Gastroesophageal sphincter (tissue), 4 donors: ENCODE measurements at places on chromosomes 5 and 9. TPM values are rescaled to one million over a fixed set of nuclear protein-coding genes. Genes with fewer than 3 reads are reported as not detected.
A peak's percentile ranks its signal among the peaks of the same experiment; 100 is the strongest.

DNA sequence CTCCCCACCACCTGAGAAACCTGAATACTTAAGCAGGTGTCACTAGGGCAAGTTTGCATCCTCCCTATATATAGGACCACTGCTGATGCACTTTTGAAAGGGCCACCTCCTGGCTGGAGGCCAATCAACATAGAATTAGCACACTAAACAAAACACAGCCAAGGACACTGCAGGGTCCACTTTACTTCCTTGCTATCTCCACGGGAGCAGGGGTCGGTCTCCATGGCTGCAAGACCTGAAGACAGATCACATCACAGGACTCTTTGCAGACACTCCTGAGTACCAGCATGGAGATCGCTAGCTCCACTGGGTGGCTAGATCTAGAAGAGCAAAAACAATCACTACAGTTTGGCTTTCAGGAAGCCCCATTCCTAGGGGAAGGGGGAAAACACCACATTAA lies 72.3 kb downstream of the C9orf153 start:
- no peaks in the 10 kb centered on the region for H3K36me3 ChIP-seq
- H3K27me3 ChIP-seq, result no peaks in the 10 kb centered on the region
- no peak for ATAC-seq
- H3K4me3 ChIP-seq, result no peak overlapping the region

DNA sequence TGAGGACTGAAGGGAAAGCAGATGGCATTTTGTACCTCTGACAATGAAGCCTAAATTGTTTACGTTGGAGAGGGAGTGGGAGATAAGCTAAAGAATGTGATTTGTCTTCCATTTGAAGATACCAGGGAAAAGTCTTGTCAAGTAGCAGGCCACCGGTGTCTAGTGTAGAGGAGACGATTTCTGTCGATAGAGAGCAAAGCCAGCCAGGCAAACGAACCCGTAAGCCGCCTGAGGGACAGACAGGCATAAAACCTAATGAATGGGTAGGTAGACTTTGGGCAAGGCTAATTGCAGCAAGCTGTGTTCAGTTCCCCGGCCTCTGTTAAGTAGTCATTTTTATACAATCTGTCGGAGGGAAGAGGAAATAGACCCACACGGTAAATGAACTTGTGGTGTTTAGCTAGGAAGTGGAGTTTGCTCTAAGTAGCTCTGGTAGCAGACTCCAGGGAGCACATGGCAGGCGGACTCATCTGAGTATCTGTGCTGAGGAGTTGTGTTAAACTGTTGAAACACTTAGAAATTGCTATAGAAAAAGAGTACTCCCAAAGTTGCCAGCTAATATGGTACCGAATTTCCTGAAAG lies 28.8 kb downstream of the SMARCA2 start:
- no peaks in the 10 kb centered on the region for H3K27me3 ChIP-seq
- H3K4me3 ChIP-seq, result no peak overlapping the region
- H3K27ac ChIP-seq, result no peak overlapping the region
- no peaks in the 10 kb centered on the region for H3K4me1 ChIP-seq
- peaks cover 46% of the 10 kb centered on the region for H3K36me3 ChIP-seq

- H3K27me3 ChIP-seq, result no peaks in the 10 kb centered on the region
- no peaks in the 10 kb centered on the region for H3K4me1 ChIP-seq
- no peak for ATAC-seq
- no peak overlapping the region for H3K27ac ChIP-seq
Observed at GRCh38 chr9:71763832-71764231, 4.5 kb downstream of the CEMIP2 start.

DNA sequence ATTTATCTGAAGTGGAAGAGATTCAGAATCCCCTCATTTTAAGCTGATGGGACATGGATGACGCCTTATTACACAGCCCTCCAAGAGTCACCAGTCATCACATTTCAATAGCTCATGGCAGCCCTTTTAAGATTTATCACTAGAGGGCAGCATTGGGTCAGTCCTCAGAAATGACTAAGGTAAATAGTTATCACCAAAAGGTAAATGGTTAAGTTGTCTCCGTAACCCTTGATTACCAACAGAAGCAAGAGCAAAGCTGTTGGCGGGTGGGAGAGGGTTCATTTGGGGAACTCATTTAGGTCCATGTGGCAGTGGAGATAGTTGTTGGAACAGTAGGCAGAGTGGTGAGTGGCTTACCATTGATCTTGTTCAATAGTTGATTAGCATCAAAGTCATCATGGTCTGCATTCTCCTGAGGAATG lies 12.0 kb upstream of the C9 start:
- no peak overlapping the region for H3K27ac ChIP-seq
- H3K36me3 ChIP-seq, result no peaks in the 10 kb centered on the region
- H3K27me3 ChIP-seq, result no peaks in the 10 kb centered on the region
- H3K4me1 ChIP-seq, result no peaks in the 10 kb centered on the region
- ATAC-seq, result peak; percentile 51

GRCh38 chr9:91914937-91915336 lies 35.1 kb downstream of the ROR2 start:
- no peaks in the 10 kb centered on the region for H3K36me3 ChIP-seq
- no peak overlapping the region for H3K4me3 ChIP-seq
- H3K27me3 ChIP-seq, result no peaks in the 10 kb centered on the region
- no peak overlapping the region for H3K27ac ChIP-seq
- ATAC-seq, result no peak

GRCh38 chr5:116702776-116703175 lies 128.2 kb upstream of the SEMA6A start:
- no peak for ATAC-seq
- no peaks in the 10 kb centered on the region for H3K36me3 ChIP-seq
- no peaks in the 10 kb centered on the region for H3K4me1 ChIP-seq

Gene NPR3
- total RNA-seq, result 1.6 TPM

DNA sequence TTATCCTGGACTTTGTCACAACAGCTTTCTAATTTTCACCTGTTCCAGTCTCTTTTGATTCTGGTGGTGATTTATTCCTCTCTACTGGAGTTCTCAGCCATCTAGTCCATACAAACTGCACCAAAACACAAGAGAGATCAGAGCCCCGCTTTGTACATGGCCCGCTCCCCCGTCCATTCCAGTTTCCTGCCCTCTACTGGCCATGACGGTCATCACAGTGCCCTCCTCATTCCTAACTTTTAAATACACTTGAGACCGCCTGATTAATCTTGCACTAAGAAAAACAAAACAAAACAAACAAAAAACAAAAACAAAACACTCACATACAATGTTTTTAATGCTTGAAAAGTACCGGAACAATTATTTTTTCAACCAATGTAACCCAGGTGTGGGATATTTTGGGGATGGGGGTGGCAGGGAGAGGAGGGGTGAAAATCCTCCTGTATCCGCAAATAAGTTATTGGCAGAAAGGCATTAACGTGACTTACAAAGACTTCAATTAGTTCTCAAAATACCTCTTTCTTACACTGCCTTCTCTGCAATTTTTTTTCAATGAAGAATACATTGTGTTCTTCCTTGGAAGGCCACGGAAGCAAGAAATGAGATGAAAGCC lies 84.8 kb upstream of the PAM start:
- no peaks in the 10 kb centered on the region for H3K4me1 ChIP-seq
- no peak for ATAC-seq

DNA sequence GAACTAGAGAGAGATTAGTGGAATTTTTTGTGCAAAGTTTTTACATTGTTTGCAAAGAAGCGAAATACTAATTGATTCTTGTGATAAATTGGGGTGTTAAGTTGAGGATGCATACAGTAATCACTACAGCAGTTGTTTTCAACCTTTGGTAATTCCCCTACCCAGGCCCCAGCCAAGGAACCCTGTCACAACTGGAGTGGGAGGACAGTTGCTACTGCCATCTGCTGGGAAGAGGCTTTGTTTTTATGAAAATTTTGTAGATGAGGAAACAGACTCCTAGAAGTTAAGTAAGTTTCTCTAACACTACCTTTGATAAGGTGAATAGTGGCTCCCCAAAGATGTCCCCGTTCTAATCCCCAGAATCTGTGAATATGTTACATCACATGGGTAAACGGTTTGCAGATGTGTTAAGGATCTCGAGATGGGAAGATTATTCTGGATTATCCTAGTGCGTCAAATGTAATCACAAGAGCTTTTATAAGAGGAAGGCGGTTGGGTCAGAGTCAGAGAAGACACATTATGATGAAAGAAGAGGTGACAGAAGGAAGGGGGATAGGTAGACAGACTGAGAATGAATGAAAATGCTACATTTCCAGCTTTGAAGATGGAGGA lies 34.0 kb upstream of the PPP1R2B start:
- no peak overlapping the region for H3K27ac ChIP-seq
- no peak overlapping the region for H3K4me3 ChIP-seq
- no peak for ATAC-seq

Gene MYOT
- total RNA-seq, result 16.6 TPM

- H3K27me3 ChIP-seq, result no peaks in the 10 kb centered on the region
- peaks cover 34% of the 10 kb centered on the region for H3K4me1 ChIP-seq
- H3K27ac ChIP-seq, result peak overlapping the region; percentile 89
- H3K4me3 ChIP-seq, result no peak overlapping the region
- peak; percentile 31 for ATAC-seq
Observed at GRCh38 chr9:129994882-129995281, 48.1 kb downstream of the FNBP1 start.

Gene SLC6A19
- total RNA-seq, result not detected

Gene PPP2R2B
- total RNA-seq, result 3.0 TPM

- ATAC-seq, result no peak
- H3K4me1 ChIP-seq, result peaks cover 21% of the 10 kb centered on the region
- no peak overlapping the region for H3K4me3 ChIP-seq
- no peaks in the 10 kb centered on the region for H3K36me3 ChIP-seq
Observed at GRCh38 chr5:38722918-38723317, 122.9 kb upstream of the OSMR start.

DNA sequence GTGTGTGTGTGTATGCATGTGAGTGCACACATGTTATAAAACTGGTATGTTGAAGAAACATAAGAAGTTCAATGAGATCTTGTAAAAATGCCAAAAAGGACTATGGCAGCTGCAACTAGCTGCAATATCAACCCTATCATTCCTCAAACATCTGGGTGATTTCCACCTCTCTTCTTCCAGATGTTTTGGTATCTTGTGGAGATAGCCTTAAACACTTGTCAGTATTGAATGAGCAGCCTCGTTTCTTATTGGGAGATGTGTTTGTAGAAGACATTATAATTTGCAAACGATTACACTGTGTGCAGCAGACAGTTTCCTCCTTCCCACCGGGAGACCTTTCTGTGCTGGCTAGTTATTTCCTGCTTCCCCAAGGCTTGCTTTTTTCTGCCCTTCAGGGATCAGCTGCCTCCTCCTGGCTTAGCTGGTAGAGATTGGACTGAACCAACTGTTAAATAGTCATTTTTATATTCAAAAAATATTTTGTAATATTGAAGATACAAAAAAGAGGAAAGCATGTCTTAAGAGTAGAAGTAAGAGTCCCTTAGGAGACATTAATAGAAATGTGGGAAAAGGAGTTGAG lies 168.4 kb upstream of the MPDZ start:
- ATAC-seq, result no peak
- H3K4me1 ChIP-seq, result no peaks in the 10 kb centered on the region
- no peaks in the 10 kb centered on the region for H3K27me3 ChIP-seq
- no peak overlapping the region for H3K27ac ChIP-seq
- H3K36me3 ChIP-seq, result no peaks in the 10 kb centered on the region

- no peak for ATAC-seq
- no peak overlapping the region for H3K4me3 ChIP-seq
- H3K36me3 ChIP-seq, result no peaks in the 10 kb centered on the region
Observed at GRCh38 chr9:7899753-7900152, 100.2 kb upstream of the DMAC1 start.

Gene GLE1
- 32.4 TPM for total RNA-seq

GRCh38 chr5:7376871-7377270 lies 19.1 kb upstream of the ADCY2 start:
- H3K36me3 ChIP-seq, result no peaks in the 10 kb centered on the region
- H3K27me3 ChIP-seq, result peaks cover 3% of the 10 kb centered on the region
- H3K27ac ChIP-seq, result no peak overlapping the region
- no peaks in the 10 kb centered on the region for H3K4me1 ChIP-seq

- H3K4me1 ChIP-seq, result no peaks in the 10 kb centered on the region
- H3K36me3 ChIP-seq, result no peaks in the 10 kb centered on the region
- H3K27me3 ChIP-seq, result no peaks in the 10 kb centered on the region
Observed at GRCh38 chr5:67908126-67908765, 307.3 kb upstream of the PIK3R1 start.

DNA sequence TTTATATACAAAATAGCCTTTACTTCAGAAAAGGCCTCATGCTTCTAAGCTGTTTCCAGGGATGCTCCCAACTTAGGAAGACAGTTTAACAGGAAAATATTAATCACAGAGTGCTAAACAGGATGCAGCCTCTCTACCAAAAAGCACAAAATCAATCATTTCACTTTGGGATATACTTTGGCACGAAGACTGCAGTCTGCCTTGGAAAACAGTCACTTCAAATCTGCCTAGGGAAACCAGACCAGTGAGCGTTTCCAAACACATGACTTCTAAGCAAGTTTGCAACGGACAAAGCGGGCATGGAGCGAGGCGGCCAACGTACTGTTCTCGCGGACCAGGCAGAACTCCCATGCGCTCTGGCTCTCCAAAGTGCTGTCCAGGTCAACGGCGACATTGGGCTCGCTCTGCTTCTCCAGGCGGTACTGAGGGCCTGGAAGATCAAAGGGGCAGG lies 201.0 kb downstream of the MAPKAP1 start:
- peak overlapping the region; percentile 56 for H3K27ac ChIP-seq
- no peaks in the 10 kb centered on the region for H3K27me3 ChIP-seq
- H3K36me3 ChIP-seq, result no peaks in the 10 kb centered on the region
- no peak overlapping the region for H3K4me3 ChIP-seq

- no peaks in the 10 kb centered on the region for H3K36me3 ChIP-seq
- H3K4me1 ChIP-seq, result peaks cover 24% of the 10 kb centered on the region
- ATAC-seq, result peak; percentile 6
- no peak overlapping the region for H3K4me3 ChIP-seq
Observed at GRCh38 chr9:114084282-114085073, 6.4 kb upstream of the AMBP start.
